ENCODE measurements at places on chromosomes 12 and 14. TPM values are rescaled to one million over a fixed set of nuclear protein-coding genes. Genes with fewer than 3 reads are reported as not detected.

SPATA7 gene
- 5.0 TPM for total RNA-seq

SERPINA9 gene
- total RNA-seq = not detected

ASIC1 gene
- under 0.01 TPM for total RNA-seq

CLEC9A gene
- total RNA-seq = 0.42 TPM

EIF2S3B gene
- 19.1 TPM for total RNA-seq

ITGA7 gene
- total RNA-seq = 2.0 TPM

AICDA gene
- total RNA-seq = not detected

KRT6C gene
- not detected for total RNA-seq

C14orf180 gene
- not detected for total RNA-seq

TMEM132D gene
- total RNA-seq = under 0.01 TPM

CLBA1 gene
- 0.94 TPM for total RNA-seq

BTG1 gene
- 539 TPM for total RNA-seq

SERPINA5 gene
- total RNA-seq = not detected

ARF6 gene
- 92.5 TPM for total RNA-seq

MAP3K9 gene
- 7.5 TPM for total RNA-seq

HSPA2 gene
- 2.7 TPM for total RNA-seq

DBX2 gene
- not detected for total RNA-seq

BCL2L14 gene
- 0.21 TPM for total RNA-seq

LAG3 gene
- total RNA-seq = 0.31 TPM

APOF gene
- total RNA-seq = not detected

PRIMA1 gene
- total RNA-seq = not detected

Measured in mononuclear cell (primary cell).